ENCODE measurements at places on chromosomes 2 and 18.

DNA sequence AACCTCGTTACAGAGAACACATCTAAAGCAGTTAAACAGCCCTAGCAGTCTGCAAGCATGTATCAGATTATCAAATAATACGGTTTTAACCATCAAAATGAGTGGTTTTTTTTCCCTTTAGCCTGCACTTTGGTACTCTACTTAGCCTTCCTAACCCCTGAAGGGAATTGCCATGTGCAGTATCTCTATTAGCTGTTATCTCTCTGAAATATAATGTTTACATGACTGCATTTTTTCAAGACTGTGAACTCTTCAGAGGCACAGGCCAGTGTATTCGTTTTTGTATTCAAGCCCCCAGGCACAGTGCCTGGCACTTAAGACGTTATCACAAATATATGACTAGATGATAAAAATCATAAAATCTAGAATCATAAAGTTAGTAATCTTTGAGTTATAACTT, 509.5 kb downstream of the PARD3B start:
- DNase-seq, result no peak

GRCh38 chr2:40244675-40245074, 207.2 kb downstream of the SLC8A1 start:
- DNase-seq, result no peak

DNA sequence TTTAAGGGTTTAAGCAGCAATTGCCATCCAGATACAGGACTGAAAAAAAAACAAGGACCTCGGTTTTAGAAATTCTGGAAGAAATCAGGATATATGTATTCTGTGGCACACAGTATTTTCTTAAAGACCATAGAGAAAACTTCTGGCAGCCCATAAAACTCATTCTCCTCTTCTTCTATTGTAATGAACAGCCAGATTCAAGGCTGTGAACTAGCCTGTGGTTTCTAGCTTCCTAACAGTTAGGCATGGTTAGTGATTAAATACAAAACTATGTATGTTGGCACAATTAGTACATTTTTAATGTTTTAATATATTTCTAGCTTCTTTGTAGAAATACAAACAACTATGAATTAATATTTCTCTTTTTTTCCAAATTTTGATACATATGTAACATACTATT, 555.7 kb downstream of the DSC3 start:
- no peak for DNase-seq

DNA sequence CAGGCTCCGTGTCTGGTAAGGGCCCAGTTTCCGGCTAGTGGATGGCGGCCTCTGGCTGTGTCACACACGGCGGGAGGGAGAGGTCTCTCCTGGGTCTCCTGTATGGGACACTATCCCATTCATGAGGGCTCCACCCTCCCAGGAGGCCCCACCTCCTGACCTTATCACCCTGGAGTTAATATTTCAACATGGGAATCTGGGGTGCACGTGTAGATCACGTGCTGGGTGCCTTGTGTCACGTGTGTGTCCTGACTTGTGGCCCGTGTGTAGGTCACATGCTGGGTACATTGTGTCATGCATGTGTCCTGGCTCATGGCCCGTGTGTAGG, 9.9 kb downstream of the NEU4 start:
- DNase-seq, result no peak

- no peak for DNase-seq
These were observed 44.3 kb downstream of the SPRED2 start for GRCh38 chr2:65388051-65388531.

DNA sequence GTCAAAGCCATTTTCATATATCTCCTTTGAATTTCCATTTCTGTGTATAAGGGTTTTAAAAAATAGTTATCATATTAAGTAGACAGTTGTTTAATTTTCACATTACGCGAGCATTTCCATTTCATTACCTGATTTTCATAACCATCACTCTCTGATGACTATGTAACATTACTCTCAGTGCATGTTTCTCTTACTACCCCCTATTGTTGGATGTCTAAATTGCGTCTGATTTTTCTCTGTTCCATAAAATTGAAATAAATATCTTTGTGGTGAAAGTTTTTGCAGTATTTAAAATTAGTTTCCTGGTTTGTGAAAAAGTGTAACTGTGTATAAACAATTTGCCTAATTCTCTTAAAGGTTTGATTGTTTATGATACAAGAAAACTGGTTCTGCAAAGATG, 123.8 kb downstream of the MYO1B start:
- no peak for DNase-seq

DNA sequence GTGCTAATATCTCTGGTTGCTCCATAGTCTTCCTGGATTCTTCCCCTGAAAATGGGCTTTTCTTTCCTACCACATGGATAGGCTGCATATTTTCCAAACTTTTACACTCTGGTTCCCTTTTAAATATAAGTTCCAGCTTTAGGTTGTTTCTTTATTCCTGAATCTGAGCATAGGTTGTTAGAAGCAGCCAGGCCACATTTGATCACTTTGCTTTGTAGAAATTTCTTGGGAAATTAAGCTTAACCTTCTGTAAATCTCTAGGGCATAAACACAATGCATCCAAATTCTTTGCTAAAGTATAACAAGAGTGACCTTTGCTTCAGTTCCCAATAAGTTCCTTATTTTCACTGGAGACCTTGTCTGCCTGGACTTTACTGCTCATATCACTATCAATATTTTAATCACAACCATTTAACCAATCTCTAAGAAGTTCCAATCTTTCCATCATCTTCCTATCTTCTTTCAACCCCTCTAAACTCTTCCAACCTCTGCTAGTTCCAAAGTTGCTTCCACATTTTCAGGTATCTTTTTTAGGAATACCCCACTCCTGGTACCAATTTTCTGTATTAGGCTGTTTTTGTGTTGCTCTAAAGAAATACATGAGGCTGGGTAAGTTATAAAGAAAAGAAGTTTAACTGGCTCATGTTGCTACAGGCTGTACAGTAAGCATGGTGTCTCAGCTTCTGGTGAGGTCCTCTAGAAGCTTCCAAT, 389.6 kb upstream of the HS6ST1 start:
- DNase-seq, result no peak

GRCh38 chr2:132659331-132659730, 10.7 kb downstream of the LYPD1 start:
- no peak for DNase-seq

GRCh38 chr2:42897358-42897757, 105.0 kb upstream of the HAAO start:
- no peak for DNase-seq

Data from T-helper 2 cell (primary cell).